ENCODE measurements at places on chromosomes 3 and 15. TPM values are rescaled to one million over a fixed set of nuclear protein-coding genes. Genes with fewer than 3 reads are reported as not detected.

DNA sequence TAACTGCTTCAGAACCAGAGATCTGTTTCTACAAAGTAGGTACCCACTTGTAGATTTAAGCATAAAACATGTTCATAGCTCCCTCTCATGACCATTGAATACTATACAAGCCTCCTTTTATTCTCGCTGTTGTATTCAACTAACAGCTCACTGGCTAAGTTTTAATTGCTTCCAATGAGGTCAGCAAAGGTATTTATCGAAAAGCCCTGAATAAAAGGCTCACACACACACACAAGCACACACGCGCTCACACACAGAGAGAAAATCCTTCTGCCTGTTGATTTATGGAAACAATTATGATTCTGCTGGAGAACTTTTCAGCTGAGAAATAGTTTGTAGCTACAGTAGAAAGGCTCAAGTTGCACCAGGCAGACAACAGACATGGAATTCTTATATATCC, at the start of gene FGF7:
FGF7 (plus strand) TSS at position 222 of the 400 bp plus-strand sequence. CDS start 1,056 bp downstream, outside the sequence.
- no peaks in the 10 kb centered on the region for H3K36me3 ChIP-seq
- no peak for DNase-seq
- peaks cover 2% of the 10 kb centered on the region for H3K4me1 ChIP-seq
- no peak within 1 kb of the TSS for H3K27ac ChIP-seq

DNA sequence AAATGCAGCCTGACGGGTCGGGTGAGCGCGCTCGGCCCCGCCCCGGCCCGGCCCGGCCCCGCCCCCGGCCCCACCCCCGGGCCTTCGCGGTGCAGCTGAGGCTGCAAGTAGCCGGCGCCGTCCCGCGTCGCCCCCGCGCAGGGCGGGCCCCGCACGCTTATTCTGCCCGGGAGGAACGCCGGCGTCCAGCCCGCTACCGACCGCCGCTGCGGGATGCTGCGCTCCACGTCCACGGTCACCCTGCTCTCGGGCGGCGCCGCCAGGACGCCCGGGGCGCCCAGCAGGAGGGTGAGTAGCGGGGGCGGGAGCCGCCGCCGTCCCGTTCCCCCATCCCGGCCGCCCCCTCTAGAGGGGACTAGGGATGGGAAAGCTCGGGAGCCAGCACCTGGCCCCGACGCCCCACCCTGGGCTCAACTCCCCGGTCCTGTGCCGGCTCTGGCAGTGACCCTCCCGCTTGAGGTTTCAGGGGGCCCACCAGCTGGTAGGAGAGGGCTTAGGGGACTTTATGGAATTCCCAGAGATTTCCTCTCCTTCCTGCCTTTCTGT, at the start of gene MYZAP:
MYZAP (plus strand) TSS at position 83 of the 546 bp plus-strand sequence; CDS start at position 214, 131 bp downstream.
- peaks cover 7% of the 10 kb centered on the region for H3K27me3 ChIP-seq
- H3K36me3 ChIP-seq, result no peaks in the 10 kb centered on the region
- peak within 1 kb of the TSS; percentile 16 for H3K27ac ChIP-seq
- peaks cover 50% of the 10 kb centered on the region for H3K4me1 ChIP-seq
- DNase-seq, result no peak

- H3K4me1 ChIP-seq, result peaks cover 2% of the 10 kb centered on the region
- H3K27me3 ChIP-seq, result peaks cover 7% of the 10 kb centered on the region
- no peak for DNase-seq
- no peaks in the 10 kb centered on the region for H3K36me3 ChIP-seq
- no peak overlapping the region for H3K4me3 ChIP-seq
Observed at GRCh38 chr3:35439663-35440062, 199.7 kb upstream of the ARPP21 start.

DNA sequence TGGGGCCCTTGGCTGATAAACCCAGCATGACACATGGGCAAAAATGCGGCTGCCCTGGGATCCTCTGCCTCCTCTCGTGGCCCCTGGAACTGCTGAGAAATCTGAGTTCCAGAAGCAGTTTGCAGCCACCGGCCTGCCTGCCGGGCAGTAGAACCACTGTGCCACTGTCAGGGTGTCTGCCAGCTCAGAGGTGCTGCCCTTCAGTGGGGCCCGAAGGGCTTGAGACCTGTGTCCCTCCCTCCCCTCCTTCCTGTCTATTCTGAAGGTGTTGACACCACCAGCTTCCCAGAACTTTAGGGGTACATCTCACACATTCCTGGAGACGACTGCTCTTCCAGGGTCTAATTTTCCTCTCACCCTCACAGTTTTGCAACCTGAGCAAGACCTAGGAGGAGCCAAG, 88.2 kb upstream of the POMGNT2 start:
- H3K4me3 ChIP-seq, result no peak overlapping the region
- H3K36me3 ChIP-seq, result no peaks in the 10 kb centered on the region
- no peak for DNase-seq
- H3K27me3 ChIP-seq, result peaks cover 2% of the 10 kb centered on the region
- H3K27ac ChIP-seq, result no peak overlapping the region
- peaks cover 26% of the 10 kb centered on the region for H3K4me1 ChIP-seq

GRCh38 chr3:117671722-117672318, 962.2 kb downstream of the TUSC7 start:
- peaks cover 13% of the 10 kb centered on the region for H3K4me1 ChIP-seq
- no peaks in the 10 kb centered on the region for H3K36me3 ChIP-seq
- H3K27ac ChIP-seq, result peak overlapping the region; percentile 77
- H3K27me3 ChIP-seq, result peaks cover 40% of the 10 kb centered on the region
- no peak for DNase-seq
- H3K4me3 ChIP-seq, result no peak overlapping the region

- no peaks in the 10 kb centered on the region for H3K36me3 ChIP-seq
- no peak overlapping the region for H3K27ac ChIP-seq
- no peaks in the 10 kb centered on the region for H3K27me3 ChIP-seq
- DNase-seq, result no peak
- H3K4me3 ChIP-seq, result no peak overlapping the region
- peaks cover under 1% of the 10 kb centered on the region for H3K4me1 ChIP-seq
Observed at GRCh38 chr3:175478301-175478700, 619.2 kb downstream of the NAALADL2 start.

GRCh38 chr3:113054552-113054951, 63.8 kb downstream of the GTPBP8 start:
- no peak overlapping the region for H3K27ac ChIP-seq
- H3K4me3 ChIP-seq, result no peak overlapping the region
- DNase-seq, result no peak

DNA sequence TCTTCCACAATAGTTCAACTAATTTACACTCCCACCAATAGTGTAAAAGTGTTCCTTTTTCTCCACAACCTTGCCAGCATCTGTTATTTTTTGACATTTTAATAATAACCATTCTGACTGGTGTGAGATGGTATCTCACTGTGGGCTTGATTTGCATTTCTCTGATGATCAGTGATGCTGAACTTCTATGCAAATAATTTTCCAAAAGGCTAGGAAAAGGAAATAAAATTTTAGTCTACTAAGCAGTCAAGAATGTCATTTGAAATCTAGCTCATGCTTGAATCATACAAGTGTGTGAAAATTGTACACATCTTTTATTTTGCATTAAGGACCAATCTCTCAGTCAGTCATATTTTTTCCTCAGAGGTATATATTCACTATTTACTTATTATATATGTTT, 101.7 kb upstream of the UBP1 start:
- H3K36me3 ChIP-seq, result peaks cover 21% of the 10 kb centered on the region
- no peak for DNase-seq
- H3K4me1 ChIP-seq, result no peaks in the 10 kb centered on the region
- no peak overlapping the region for H3K4me3 ChIP-seq
- H3K27ac ChIP-seq, result no peak overlapping the region
- H3K27me3 ChIP-seq, result no peaks in the 10 kb centered on the region

- peaks cover 32% of the 10 kb centered on the region for H3K4me1 ChIP-seq
Observed at GRCh38 chr3:49469037-49469935, 781 bp upstream of the DAG1 start.

DNA sequence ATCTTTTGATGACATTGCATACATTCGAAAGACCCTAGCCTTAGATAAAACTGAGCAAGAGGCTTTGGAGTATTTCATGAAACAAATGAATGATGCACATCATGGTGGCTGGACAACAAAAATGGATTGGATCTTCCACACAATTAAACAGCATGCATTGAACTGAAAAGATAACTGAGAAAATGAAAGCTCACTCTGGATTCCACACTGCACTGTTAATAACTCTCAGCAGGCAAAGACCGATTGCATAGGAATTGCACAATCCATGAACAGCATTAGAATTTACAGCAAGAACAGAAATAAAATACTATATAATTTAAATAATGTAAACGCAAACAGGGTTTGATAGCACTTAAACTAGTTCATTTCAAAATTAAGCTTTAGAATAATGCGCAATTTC, 16.7 kb downstream of the KCNMB3 start:
- peaks cover 7% of the 10 kb centered on the region for H3K4me1 ChIP-seq
- no peak overlapping the region for H3K27ac ChIP-seq
- H3K27me3 ChIP-seq, result no peaks in the 10 kb centered on the region

GRCh38 chr3:99522147-99522546, 116.2 kb upstream of the COL8A1 start:
- H3K4me3 ChIP-seq, result peak overlapping the region; percentile 53
- DNase-seq, result no peak
- H3K36me3 ChIP-seq, result peaks cover 21% of the 10 kb centered on the region
- H3K4me1 ChIP-seq, result peaks cover 83% of the 10 kb centered on the region

- H3K4me3 ChIP-seq, result peak overlapping the region; percentile 95
- no peak for DNase-seq
- peak overlapping the region; percentile 90 for H3K27ac ChIP-seq
- no peaks in the 10 kb centered on the region for H3K36me3 ChIP-seq
Observed at GRCh38 chr15:42921342-42921731, 759 bp upstream of the TTBK2 start.

DNA sequence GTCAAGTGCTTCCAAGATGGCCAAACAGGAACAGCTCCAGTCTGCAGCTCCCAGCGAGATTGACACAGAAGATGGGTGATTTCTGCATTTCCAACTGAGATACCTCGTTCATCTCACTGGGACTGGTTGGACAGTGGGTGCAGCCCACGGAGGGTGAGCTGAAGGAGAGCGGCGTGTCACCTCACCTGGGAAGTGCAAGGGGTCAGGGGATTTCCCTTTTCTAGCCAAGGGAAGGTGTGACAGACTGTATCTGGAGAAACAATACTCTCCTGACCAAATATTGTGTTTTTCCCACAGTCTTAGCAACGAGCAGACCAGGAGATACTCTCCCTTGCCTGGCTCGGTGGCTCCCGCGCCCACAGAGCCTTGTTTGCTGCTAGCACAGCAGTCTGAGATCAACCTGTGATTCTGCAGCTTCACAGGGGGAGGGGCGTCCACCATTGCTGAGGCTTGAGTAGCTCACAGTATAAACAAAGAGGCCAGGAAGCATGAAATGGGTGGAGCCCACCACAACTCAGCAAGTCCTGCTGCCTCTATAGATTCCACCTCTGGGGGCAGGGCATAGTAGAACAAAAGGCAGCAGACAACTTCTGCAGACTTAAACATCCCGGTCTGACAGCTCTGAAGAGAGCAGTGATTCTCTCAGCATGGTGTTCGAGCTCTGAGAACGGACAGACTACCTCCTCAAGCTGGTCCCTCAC, 293.5 kb upstream of the SUCLG2 start:
- no peak overlapping the region for H3K27ac ChIP-seq
- DNase-seq, result no peak
- H3K36me3 ChIP-seq, result no peaks in the 10 kb centered on the region
- no peaks in the 10 kb centered on the region for H3K27me3 ChIP-seq
- H3K4me1 ChIP-seq, result no peaks in the 10 kb centered on the region
- H3K4me3 ChIP-seq, result no peak overlapping the region

DNA sequence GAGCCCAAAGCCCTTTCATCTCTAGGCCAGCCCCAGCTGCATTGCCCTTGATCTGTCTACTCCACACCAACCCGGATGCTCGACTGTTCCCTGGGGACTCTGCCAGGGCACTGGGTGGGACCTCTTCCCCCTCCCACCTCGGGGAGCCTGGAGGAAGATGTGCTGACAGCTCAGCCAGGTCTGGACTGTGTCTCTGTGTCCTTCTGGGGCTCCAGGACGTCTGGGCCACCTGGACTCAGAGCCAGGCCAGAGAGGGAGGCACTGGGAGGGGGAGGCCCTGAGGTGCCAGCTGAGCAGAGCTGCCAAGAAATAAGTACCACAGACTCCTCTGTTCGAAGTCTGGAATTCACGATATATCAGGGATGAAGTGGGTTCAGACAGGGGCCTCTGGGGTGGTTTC, 5.8 kb upstream of the HCN4 start:
- DNase-seq, result no peak
- H3K4me1 ChIP-seq, result no peaks in the 10 kb centered on the region
- H3K27ac ChIP-seq, result no peak overlapping the region
- H3K4me3 ChIP-seq, result no peak overlapping the region
- peaks cover 55% of the 10 kb centered on the region for H3K27me3 ChIP-seq

DNA sequence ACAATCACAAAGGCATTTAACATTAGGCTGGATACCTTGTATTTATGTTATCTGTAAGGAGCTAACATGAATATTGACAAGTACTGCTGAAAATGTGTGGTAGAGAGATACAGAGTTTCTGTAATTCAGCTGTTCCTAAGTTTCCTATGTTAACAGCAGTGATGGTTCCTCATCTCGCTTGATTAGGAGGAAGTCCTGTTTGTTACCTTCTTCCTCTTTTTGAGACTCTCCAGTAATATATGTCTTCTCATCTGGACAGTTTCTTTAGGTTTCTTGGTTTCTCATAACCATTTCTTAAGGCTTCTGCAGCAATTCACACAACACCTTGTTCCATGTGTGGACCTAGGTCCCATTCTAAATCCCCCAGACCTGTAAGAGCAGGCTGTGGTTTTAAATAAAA, 11.4 kb upstream of the PEX5L start:
- no peak overlapping the region for H3K27ac ChIP-seq
- no peak overlapping the region for H3K4me3 ChIP-seq
- H3K4me1 ChIP-seq, result no peaks in the 10 kb centered on the region
- DNase-seq, result no peak
- no peaks in the 10 kb centered on the region for H3K36me3 ChIP-seq
- peaks cover 2% of the 10 kb centered on the region for H3K27me3 ChIP-seq

- peak overlapping the region; percentile 96 for H3K27ac ChIP-seq
- H3K27me3 ChIP-seq, result no peaks in the 10 kb centered on the region
- no peak for DNase-seq
Observed at GRCh38 chr3:120424976-120425570, 25.7 kb downstream of the FSTL1 start.

GRCh38 chr3:69371816-69372215, 14.1 kb downstream of the FRMD4B start:
- no peak overlapping the region for H3K27ac ChIP-seq
- H3K27me3 ChIP-seq, result no peaks in the 10 kb centered on the region
- H3K4me3 ChIP-seq, result no peak overlapping the region
- H3K4me1 ChIP-seq, result peaks cover 44% of the 10 kb centered on the region
- H3K36me3 ChIP-seq, result no peaks in the 10 kb centered on the region
- no peak for DNase-seq

DNA sequence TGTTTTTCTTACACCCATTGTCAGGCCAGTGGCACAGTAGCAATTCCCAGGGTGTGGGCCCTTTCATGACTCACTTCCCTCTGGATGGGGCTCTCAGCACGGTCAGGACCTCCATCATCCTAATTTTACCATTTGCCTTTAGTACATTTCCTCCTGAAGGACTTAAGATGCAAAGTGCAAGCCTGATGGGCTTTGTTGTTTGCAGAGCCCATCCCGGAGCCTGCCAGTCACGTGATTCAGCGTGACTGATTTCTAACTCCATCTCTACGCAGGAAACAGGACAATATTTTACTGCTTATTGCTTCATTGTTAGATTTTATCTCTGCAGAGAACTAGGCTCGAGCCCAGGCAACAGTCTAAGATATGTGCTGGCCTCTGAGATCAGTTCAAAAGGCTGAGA, 223.7 kb downstream of the PDZRN3 start:
- no peaks in the 10 kb centered on the region for H3K27me3 ChIP-seq
- peaks cover 7% of the 10 kb centered on the region for H3K4me1 ChIP-seq
- no peak overlapping the region for H3K4me3 ChIP-seq
- no peak for DNase-seq
- no peak overlapping the region for H3K27ac ChIP-seq

Gene UBE2E2
- total RNA-seq, result 42.4 TPM

Gene FBXO40
- not detected for total RNA-seq

Gene DPPA2
- not detected for total RNA-seq

Gene CACNA2D2
- 0.13 TPM for total RNA-seq

Gene RTP3
- not detected for total RNA-seq

Gene TMC3
- total RNA-seq, result not detected

Gene CD86
- not detected for total RNA-seq

Gene GOLGA6L1
- not detected for total RNA-seq

Gene NEDD4
- 23.9 TPM for total RNA-seq

Gene SLC22A13
- total RNA-seq, result 1.2 TPM
